ENCODE measurements at places on chromosomes 2 and 18.

- no peak for DNase-seq
Observed at GRCh38 chr2:81481242-81481993, 1176.9 kb upstream of the LRRTM1 start.

GRCh38 chr18:66872277-66872676 is 268.4 kb upstream of the CDH19 start:
- no peak for DNase-seq

DNA sequence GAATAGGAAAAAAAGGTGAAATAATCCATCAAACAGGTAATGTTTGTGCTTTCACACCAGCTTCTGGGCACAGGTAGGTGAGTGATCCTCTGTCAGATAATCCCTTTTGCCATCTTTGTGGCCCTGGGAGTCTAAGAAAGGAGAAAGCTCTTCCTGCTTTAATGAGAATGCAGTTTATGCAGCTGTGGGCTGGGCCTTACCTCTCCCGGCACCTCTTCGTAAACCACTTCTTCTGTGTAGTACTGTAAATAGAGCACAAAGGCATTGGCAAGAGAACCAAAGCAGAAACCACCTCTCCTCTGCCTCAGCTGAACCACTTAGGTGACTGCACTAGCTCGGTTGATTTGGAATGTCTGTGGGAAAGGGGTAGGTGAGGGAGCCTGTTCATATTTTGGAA is 4.9 kb downstream of the NEB start:
- no peak for DNase-seq

GRCh38 chr18:43141208-43141607 is 25.7 kb upstream of the RIT2 start:
- DNase-seq: no peak

GRCh38 chr2:8322634-8323033 is 359.2 kb upstream of the ID2 start:
- no peak for DNase-seq

DNA sequence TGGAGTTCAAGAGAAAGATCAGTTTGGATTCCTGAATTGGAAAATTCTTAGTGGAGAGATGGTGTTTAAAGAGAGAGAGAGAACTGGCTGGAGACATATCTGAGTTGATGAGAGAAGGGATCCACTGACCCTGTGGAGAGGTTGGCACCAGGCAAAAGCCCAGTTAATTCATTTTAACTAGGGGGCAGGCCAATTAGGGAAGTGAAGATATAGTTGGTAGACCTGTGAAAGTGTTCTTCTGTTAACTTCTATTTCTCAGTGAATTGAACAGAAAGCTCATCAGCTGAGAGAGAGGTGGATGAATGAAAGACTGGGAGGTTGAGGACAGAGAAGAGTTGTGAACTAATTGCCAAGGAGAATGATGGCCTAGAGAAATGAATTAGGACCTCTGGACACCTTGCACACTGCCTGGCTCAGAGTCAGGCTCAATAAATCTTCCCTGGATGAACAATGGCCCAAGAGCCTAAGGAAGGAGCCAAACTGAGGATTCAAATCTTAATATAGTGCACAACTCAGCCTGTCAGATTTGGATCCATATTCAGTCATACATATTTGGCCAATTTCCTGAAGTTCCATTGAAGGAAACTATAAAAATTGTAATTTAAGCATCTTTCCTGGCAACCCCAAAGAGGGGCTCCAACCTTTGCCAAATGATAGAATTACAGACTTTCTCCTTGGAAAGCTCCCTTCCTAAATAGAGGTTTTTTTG is 82.2 kb upstream of the RMDN2 start:
- DNase-seq: no peak
